ENCODE measurements at places on chromosomes 11 and 22.

DNA sequence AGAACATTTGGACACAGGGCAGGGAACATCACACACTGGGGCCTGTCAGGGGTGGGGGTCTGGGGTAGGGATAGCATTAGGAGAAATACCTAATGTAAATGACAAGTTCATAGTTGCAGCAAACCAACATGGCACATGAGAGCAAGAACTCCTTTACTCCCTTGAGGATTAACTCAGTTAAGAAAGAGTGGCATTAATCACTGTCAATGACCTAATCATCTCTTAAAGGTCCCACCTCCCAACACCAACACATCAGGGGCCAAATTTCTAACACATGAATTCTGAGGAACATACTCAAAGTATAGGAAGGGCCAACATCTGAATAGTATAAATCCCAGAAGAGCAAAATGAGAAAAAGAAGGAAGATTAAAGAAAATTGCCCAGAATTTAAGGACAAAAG, 272.9 kb downstream of the SWAP70 start:
- no peak for DNase-seq

DNA sequence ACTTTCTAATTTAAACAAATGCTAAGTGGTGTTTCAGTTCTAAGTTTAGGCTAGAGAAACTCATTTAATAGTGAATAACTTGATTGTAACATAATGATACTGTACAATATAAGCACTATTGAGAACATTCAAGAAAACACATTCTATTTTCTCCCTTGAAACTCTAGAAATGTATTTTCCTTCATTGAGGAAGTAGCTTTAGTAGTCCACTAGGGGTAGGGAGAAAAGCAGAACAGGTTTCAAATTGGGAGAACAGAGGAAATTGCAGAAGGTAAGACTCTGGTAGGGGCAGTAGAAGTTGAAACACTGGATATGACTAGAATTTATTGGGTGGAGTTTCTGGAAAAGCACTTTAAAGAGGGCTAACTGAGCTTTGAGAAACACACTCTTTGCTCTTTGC, 31.6 kb upstream of the MPPED2 start:
- no peak for DNase-seq

DNA sequence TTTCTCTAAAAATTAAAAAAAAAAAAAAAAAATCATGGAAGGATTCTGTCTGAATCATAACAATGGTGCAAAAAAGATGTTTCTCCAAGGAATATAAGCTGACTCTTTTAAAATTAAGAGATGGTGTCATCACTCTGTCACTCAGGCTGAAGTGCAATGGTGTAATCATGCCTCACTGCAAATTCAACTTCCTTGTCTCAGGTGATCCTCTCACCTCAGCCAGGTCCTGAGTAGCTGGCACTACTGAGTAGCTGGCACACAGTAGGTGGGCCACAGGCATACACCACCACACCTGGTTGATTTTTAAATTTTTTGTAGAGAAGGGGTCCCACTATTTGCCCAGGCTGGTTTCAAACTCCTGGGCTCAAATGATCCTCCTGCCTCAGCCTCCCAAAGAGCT, 54.8 kb upstream of the YPEL1 start:
- DNase-seq: no peak

GRCh38 chr22:25702040-25702439, 39.9 kb upstream of the MYO18B start:
- DNase-seq: no peak

DNA sequence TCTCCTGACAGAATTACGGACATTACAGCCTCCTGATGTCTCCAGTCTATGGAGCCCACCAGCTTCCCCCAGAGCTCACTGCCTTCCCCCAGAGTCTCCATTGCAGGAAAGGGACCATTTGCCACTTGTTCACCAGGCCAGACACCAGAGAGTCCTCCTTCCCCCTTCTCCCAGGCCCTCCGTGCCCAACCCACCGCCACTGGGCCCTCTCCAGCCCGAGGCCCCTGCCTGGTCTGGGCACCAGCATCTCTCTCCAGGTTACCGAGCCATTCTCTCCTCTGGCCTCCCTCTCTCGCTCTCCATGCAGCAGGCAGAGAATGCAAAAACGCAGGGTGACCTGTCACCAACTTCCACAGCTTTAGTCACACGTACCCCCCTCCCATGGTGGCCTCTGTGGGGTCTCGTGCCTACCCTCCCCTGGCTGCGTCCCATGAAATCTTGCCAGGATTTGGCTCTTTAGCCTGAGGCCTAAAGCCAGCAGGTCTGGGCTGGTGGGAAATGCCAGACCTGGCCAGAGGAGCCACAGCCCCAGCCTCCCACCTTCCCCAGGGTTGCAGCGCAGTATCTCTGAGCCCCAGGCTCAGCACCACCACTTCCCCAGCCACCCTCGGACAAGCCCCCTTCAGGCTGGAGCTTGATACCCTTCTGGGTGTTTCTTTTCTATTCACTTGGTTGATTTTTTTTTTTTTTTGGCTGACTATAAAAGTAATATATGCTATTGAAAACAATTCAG, 6.8 kb upstream of the SERPINH1 start:
- no peak for DNase-seq

- no peak for DNase-seq
Measured at GRCh38 chr11:102633385-102634026, 8.4 kb upstream of the MMP20 start.

- no peak for DNase-seq
Measured at GRCh38 chr22:34800260-34800980, 265.5 kb upstream of the ISX start.
